Midbrain (tissue), 1 donor: ENCODE measurements at places on chromosomes 6 and 20.

- DNase-seq = no peak
Measured at GRCh38 chr20:8621001-8621400, 447.9 kb upstream of the PLCB4 start.

- no peak for DNase-seq
Measured at GRCh38 chr6:96809119-96809518, 28.2 kb downstream of the GPR63 start.

GRCh38 chr6:26048590-26048989 lies 38.6 kb upstream of the HFE start:
- DNase-seq = no peak

- DNase-seq = no peak
Measured at GRCh38 chr6:142827369-142827768, 117.6 kb downstream of the HIVEP2 start.

DNA sequence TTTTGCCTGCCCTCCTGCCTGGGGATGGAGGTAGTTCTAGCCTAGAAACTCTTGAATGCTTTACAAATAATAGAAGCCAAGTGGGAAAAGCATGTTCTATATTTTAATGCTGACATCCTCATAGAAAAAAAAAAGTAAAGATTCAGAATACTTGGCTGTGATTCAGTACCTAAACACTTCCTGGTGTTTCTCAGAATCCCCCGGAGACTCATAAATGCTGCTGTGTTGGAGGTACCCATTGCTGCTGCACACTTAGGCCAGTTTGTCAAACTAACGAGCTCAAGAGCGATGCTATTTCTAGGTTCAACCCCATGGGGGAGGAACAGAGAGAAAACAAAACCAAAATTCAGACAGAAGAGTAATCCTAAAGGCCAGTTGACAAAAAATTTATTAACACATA lies 38.8 kb upstream of the ZFP64 start:
- no peak for DNase-seq

- no peak for DNase-seq
Measured at GRCh38 chr6:169913096-169913638, 161.7 kb downstream of the ERMARD start.

- DNase-seq = no peak
Measured at GRCh38 chr6:151617539-151617938, 123.7 kb downstream of the CCDC170 start.

DNA sequence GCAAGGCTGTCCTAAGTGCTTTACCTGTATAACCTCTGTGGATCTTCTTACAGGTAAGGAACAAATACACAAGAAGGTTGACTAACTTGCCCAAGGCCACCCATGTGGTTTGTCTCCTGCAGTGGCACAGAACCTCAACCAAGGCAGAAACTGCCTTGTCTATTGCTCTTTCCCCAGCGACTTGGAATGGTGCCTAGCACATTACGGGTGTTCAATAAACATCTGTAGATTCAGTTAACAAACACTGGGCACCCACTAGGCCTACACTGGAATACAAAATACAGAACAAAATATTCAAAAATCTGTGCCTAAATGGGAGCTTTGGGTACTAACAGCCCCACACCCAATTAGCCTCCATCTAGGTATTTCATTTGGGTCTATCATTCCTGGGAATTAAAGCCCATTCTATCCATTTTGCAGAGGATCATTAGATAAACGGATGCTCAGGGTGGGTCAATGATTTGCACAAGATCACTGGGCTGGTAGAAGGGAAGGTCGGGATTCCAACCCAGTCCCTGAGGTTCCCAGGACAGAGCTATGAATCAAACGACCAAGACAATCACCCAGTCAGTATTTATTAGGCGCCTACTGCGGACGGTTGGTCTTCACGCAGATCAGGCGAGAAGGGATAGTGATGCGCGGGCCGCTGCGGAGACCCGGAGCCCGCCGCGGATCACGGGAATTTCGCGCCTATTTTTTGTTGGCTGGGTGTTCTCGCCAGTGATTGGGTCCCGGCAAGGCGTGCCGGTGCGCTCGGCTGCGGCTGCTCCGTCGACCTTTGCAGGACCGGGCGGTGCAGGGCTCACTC lies at the start of gene STK35:
Gene STK35 (plus strand): TSS at position 771 of the 808 bp plus-strand sequence. CDS start 55 bp downstream, outside the sequence.
- no peak for DNase-seq

DNA sequence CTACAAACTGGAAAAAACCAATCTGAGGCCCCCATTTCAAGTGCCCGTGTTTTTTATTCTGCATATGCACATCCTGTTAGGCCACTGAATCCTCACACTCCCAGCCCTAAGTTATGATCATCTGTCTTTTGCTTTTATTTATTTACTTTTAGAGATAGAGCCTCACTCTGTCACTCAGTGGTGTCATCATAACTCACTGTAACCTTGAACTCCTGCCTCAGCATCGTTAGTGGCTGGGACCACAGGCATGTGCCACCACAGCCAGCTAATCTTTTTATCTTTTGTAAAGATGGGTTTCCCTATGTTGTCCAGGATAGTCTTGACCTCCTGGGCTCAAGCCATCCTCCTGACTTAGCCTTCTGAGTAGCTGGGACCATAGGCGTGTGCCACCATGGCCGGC lies 29.6 kb upstream of the CLDN20 start:
- no peak for DNase-seq

DNA sequence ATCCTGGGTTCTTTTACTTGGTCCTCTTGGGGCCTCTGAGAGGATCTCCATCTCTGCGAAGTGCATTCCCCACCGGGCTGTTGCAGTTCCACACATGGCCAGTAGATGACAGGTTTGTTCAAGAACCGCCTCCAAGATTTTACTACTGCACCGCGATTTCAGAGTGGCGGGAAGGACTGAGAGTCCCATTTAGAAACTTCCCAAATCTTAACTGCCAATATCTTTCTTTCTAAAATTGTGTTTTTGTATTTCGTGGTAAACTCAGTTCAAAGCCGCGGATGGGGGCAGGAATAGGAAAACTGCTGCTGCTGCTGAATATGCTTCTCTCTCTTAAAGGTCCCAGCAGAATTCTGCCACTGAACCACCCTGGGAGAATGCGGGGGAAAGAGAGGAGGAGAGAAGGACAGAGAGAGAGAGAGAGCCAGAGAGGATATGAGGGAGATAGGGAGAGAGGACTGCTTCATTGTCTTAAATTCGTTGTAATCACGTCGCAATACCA lies 8.6 kb upstream of the BTNL2 start:
- peak; percentile 66 for DNase-seq

- no peak for DNase-seq
Measured at GRCh38 chr6:5937936-5938706, 68.6 kb downstream of the NRN1 start.

DNA sequence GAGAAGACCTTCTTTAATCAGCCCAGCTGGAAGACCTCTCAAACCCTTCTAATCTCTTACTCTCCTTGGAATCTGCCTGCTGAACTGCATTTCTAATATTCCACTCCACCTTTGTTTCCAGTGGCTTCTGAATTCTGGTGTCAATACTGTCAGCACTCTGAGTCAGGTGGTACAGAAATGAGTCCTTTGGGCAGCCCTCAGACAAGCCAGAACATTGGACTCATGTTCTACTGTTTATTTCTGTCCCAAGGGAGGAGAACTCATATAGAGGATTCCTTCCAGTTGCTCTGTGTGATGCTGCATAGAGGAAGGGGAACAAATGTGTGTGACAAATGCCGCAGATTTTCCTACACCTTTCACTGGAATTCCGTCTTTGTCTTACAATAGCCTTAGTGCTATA lies 114.8 kb downstream of the PHF3 start:
- no peak for DNase-seq
